ENCODE measurements at places on chromosomes 12 and 14.

- no peak for DNase-seq
Observed at GRCh38 chr12:93601591-93601990, 29.1 kb downstream of the SOCS2 start.

DNA sequence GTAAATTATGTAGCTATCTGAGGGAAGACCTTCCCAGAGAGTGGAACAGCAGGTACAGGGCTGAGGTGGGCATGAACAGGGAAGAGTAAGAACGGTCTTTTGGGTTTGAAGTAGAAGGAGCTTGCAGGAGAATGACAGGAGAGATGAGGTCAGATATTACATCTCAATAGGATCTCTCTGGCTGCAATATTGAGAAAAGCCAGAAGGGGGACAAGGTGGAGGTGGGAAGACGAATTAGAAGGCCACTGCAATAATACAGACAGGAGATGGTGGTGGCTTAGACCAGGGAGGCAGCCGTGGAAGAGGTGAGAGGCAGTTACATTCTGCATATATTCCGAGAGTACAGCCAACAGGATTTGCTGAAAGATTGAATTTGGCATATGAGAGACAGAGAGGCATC, 310.2 kb downstream of the APAF1 start:
- no peak for DNase-seq

GRCh38 chr14:92729634-92730358, 18.6 kb downstream of the LGMN start:
- DNase-seq, result peak; percentile 58

- DNase-seq, result no peak
Observed at GRCh38 chr14:50381823-50382287, 14.8 kb downstream of the CDKL1 start.

- no peak for DNase-seq
Observed at GRCh38 chr12:46219877-46220655, 48.8 kb downstream of the SLC38A1 start.

DNA sequence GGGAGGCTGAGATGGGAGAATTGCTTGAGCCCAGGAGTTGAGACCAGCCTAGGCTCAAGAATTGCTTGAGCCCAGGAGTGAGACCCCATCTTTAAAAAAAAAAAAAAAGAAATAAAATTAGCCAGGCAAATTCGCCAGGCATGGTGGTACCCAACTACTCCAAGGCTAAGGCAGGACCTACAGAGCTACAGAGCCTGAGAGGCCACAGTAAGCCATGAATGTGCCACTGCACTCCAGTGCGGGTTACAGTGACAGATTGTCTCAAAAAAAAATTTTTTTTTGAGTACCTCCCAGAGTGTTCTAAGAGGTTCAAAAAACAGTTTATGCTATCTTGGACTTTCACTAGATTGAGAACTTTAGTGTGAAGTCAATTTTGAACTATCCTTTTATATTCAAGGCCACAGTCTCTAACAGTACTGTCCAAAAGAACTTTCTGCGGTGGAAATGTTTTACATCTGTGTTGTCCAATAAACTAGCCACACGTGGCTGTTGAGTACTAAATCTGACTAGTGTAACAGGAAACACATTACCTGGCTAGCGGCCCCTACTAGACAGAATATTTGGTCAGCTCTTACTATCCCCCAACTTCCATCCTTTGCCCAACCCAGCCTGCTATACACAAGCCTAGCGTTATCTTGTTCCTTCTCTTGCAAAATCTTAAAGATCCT, 2.4 kb downstream of the RPL36AL start:
- DNase-seq, result no peak

- DNase-seq, result no peak
Observed at GRCh38 chr12:5807514-5808219, 137.4 kb downstream of the ANO2 start.

GRCh38 chr14:74942608-74943007, 12.8 kb downstream of the PGF start:
- DNase-seq, result no peak

- DNase-seq, result no peak
Observed at GRCh38 chr12:45279931-45280830, 64.3 kb downstream of the ANO6 start.

DNA sequence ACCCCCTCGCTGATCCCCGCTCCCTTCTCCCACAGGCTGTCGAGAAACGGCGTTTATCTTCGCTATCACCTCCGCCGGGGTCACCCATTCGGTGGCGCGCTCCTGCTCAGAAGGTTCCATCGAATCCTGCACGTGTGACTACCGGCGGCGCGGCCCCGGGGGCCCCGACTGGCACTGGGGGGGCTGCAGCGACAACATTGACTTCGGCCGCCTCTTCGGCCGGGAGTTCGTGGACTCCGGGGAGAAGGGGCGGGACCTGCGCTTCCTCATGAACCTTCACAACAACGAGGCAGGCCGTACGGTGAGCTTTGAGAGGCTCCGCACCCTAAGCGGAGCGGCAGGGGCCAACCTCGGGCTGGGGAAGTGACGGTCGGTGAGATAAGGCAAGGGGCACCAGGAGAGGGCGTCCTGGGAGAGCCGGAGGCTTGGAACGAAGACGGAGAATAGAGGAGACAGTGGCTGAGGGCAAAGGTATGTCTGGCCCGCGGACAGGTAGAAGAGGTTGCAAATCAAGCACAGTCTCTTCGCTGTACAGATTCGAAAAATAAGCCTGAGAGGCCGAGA, 2.3 kb downstream of the WNT1 start:
- no peak for DNase-seq

DNA sequence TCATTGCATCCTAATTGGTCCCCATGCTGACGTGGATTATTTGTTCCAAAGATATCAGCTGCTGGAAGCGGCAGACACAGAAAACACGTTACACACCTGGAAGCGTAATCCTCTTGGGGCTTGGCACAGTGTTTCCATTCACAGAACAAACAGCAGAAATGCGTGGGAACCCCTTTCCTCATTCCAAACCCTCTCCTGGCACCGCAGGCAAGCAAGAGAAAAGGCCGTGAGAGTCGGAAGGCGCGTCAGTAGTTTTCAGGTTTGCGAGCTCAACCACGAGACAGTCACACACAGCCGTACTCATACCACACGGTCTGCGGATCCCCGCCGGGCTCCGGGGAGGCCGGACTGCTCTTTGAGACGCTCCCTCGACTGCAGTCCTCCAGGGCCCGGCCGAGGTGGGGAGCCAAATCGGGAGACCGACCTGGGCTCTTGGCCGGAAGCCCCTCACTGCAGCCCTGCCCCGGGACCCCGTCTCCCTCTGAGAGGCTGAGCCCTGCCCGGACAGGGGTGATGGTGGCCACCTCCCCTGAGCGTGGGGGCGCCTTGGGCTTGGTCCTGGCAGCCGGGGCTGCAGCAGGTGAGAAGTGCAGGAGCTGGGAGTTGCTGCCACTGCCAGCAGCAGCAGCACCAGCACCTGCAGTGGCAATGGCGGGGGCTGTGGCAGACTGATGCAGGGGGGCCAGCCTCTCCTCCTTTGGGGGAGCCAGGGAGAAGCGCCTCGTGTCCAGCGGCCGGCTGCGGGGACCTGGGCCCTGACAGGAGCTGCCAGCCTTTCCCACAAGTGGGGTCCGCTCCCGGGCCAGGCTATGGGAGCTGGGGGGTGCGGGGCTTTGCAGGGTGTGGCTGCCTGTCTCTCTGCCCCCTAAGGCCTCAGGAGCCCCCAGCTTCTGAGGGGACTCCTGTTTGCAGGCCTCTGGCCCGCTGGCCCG, 28.1 kb upstream of the GPR68 start:
- DNase-seq, result no peak

- no peak for DNase-seq
Observed at GRCh38 chr14:73796893-73797542, 54.6 kb upstream of the PTGR2 start.

GRCh38 chr12:124395284-124395752, 100.4 kb downstream of the RFLNA start:
- no peak for DNase-seq

DNA sequence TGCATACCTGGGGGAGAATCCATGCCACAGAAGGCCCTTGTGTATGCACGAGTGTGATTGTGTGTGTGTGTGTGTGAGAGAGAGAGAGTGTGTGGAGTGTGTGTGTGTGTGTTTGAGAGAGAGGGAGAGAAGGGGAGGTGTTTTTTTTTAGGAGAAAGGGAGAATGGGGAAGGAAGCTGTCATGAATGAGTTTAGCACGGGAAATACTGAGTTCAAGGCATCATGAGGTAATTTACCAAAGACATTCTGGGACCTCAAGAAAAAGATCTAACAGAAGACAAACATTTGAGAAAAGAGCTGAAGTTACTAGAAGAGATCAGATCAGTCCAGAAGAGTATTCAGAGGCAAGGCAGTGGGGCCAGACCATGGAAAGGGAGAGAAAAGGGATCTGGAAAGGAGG, 157.1 kb downstream of the TTC7B start:
- DNase-seq, result no peak

DNA sequence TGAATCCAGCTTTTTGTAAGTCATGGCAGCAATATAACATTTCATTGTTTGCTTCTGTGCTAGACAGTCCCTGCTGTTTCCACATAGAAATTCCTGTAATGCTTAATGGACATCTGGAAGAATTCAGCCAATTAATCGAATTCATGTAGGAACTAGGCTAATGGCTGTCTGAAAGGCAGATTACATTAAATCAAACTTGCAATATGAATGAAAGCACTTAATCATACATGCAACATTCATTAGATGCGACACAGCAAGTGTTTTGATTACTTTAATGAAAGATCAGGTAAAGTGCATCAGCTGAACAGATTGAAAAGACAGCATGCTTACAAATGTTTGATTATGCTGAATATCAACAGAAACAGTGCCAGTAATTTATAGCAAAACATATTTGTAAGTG, 24.1 kb upstream of the INSM2 start:
- no peak for DNase-seq

GRCh38 chr14:36941783-36942521, 230.5 kb downstream of the SLC25A21 start:
- DNase-seq, result peak; percentile 30

DNA sequence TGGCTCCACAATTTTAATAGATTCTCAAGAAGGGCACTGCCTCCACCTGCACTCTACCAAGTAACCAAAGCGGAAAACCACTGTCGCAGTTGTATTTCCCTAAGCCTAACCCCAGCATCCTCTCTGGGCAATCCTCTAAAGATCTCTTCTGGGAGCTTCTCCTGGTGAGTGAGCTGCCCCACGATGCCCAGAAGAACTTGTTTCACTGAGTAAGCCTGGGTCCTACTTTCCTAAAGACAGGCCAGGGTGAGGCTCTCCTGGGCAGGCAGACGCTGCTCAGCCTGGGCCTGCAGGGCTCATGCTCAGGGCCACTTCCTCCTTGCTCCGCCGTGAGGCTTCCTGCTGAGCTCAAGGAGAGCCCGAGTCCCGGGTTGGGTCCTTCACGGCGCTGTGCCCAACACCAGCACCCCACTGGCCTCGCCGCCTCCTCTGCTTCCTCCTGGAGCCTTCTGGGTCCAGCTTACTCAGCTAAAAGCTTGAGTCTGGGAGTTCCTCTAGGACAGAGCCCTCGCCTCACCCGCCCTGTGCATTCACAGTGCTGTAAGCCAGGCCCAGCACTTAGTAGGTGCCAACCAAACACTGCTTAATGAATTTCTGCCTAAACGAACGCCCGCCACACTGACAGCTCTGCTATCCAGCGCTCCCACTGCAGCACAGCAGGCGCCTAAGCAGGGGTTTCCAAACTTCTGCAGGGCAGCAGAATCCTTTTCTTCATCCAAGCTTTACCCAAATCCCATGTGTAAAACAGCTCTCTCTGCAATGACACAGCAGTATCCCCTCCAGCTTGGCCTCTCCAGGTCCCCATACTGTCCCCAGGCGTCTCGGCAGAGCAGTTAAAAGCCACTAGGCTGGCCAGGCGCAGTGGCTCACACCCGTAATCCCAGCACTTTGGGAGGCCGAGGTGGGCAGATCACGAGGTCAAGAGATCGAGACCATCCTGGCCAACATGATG, 5.7 kb downstream of the RAB35 start:
- no peak for DNase-seq

GRCh38 chr12:4434301-4434700, 11.3 kb downstream of the FGF6 start:
- no peak for DNase-seq

DNA sequence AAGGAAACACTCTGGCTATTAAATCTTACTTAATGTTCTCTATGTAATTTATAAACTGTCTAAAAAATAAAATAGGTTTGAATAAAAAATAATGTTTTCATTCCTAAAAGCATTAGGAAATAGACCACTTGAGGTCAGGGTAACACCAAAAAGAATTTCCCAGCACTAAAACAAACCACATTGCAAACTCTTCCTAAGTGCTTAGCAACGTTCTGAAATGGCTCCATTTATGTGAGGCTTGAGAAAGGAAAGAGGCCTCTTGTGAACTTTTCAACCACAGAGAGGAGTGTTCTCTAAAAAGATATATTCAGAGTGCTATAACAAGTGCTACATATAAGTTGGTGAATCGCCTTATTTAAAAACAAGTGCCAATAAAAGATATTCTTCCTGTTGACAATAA, 42.7 kb downstream of the ALX1 start:
- peak; percentile 20 for DNase-seq

DNA sequence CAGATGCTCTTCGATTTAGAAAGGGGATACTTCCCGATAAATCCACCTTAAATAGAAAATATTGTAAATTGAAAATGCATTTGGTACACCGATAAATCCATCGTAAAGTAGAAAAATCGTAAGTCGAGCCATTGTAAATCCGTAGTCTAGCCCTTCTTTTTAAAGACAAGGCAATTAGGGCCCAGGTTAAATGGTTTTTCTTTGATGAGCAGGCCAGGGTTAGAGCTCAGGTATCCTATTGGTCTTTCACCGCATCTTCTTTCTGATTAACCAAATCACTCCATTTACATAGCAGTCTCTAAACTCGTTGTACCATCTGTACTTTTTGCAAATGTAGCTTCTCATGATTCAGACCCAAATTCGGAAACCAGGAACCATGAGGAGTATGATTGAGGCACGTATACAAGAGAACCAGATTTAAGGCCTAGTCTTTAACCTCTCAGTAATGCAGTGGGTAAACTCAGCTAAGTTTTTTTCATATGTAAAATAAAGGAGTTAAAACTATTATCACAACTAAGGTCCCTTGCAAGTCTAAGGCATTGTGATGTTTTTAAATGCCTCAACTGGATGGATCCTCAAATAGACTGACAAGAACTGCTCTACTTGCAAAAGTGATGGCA, 2.2 kb upstream of the YAF2 start:
- no peak for DNase-seq

- DNase-seq, result no peak
Observed at GRCh38 chr12:92467886-92468285, 234.9 kb upstream of the PLEKHG7 start.

GRCh38 chr12:46455648-46456352, 83.2 kb upstream of the SLC38A2 start:
- no peak for DNase-seq

GRCh38 chr12:52837413-52837741, 3.3 kb upstream of the KRT79 start:
- DNase-seq, result peak; percentile 23

DNA sequence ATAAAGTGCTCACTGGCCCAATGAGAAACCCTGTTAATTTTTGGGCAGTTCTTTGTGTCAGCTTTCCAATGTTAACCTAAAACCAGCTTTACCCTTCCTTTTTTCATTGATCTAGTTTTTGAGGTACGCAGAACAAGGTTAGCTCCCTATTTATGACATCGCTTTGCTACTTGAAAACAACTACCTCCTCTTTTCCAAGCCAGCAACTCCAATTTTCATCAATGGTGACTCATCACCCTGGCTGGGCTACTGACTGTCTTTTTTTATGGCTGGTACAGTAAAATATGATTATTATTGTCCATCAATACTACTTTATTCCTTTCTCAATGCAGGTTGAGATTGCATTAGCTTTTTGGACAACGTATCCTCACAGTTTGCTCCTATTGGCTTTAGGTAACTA, 22.5 kb upstream of the AKAP6 start:
- no peak for DNase-seq

GRCh38 chr12:16417058-16417457, 69.6 kb downstream of the MGST1 start:
- DNase-seq, result no peak

Measured in stromal cell of bone marrow (primary cell).